ENCODE measurements at places on chromosomes 4 and X.

DNA sequence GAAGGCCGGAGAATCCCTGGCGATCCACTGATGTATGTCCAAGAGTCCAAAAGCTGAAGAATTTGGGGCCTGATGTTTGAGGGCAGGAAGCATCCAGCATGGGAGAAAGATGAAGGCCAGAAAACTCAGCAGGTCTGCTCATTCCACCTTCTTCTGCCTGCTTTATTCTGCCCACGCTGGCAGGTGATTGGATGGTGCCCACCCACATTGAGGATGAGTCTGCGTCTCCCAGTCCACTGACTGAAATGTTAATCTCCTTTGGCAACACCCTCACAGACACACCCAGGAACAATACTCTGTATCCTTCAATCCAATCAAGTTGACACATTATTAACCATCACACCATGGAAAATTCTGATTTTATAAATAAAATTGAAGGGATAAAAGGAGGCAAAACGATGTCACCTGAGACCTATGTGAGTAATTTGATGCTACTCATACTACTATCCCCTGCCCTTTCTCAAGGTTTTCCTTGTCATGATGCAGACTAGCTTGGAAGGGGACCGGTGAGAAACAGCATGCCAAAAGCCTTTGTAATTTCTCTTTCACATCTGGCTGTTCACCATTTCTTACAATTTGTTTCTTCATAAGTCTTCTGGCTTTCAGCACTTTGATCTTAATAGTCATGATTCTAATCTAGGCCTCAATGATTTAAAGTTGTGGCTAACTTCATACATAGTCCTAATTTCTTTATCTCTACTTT is 9.7 kb upstream of the PYURF start:
- DNase-seq, result no peak

DNA sequence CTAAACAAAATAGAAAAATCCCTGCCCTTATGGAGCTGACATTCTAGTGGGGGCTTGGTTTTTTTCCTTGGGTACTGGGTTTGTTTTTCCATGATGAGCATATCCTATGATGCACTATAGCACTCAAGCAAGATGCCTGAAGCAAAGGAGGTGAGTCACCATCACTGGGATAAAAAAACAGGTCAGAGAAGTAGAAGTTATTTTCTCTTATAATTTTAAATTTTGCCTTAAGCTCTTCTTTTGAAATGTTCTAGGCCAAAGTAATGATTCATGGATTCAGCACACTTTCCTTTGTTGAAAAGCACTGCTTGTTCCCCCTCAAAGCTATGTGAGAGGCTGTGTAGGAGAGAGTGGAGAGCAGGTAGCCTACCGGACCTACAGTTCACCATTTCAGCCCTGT is 15.2 kb upstream of the CXCL2 start:
- DNase-seq, result no peak

DNA sequence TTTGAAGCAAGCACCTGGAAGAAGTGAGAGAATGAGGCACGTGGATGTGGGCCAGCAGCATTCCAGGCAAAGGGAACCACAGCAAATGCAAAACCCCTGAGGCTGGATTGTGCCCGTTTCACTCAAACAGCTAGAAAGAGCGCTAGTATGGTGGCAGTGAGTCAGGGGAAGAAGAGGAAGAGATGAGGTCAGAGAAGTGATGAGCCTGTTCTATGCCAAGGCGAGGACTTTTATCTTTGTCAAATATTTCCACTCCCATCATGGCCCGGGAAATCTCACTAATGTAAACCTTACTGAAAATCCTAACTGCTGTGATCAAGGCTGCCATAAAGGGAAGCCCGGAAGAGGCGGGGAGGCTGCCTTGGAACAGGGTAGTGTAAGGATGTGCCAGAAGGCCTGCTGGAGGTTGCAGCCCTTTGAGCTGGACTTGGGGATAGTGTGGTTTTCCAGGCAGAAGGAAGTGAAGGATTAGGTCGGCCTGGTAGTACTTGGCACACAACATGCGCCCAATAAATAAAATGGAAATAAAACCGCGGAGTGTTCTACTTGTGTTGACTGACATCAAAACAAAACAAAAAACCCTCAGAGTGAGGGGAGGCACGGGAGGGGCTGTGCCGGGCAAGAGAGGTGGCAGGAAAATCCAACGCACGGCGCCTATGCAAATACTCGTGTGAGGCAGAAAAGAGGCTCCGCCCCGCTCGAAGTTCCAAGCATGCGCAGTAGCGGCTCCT is 1.2 kb upstream of the CDK16 start:
- DNase-seq, result no peak

DNA sequence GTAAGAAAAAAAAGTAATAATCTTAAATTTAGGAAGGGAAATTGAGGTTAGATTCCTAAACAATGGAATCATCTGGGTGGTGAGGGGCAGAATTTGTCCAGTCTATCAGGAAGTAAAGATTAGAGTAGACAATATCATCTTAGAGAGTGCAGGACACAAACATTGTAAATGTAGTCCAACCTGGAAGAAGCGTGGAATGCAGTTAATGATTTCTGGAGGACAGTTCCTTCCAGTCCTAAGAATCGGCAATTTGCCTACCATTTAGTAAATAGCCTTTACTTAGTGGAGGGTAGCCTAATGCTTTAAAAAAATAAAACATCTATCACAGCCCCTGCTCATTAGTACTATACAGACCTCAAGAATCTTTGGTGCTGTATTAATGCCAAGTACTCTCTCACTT is 147.5 kb upstream of the TTC29 start:
- DNase-seq, result no peak

GRCh38 chr4:86845593-86845992 is 3.6 kb downstream of the SLC10A6 start:
- DNase-seq, result no peak

- no peak for DNase-seq
Measured at GRCh38 chr4:40915318-40916217, 165.8 kb downstream of the NSUN7 start.

DNA sequence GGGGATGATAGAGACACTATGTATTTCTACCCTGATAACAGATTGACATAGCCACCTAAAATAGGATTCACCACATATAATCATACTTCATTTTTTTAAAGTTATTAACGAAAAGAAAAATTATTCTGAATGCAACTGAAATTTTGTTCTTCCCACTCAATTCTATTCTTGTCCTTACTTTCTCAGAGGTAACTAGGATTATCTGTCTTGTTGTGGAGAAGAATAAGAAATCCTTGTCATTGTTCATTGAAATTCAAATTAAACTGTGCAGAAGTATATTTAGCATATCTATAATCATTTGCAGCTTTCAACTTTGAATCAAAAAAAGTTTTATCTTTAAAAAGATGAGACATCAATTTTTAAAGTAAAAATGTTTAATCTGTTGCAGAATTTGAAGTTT is 40.4 kb upstream of the PRR27 start:
- no peak for DNase-seq

DNA sequence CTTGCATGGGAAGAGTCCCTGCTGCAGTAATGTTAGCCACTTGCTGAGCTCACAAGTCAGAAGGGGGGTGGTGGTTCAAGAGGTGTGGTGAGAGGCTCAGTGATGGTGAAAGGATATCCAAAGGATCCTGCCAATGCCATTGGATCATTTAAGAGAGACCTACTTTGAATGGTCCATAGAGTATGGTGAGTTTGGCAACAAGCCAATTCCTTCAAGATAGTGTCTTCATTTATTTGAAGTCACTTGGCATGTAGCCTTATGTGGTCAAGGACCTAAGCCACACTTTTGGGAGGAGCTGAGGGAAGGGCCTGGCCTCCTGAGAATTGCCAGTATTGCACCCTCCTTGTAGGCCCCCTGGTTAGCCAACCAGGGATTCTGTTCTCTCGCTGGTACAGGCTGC is 87.9 kb downstream of the TSPAN7 start:
- DNase-seq, result no peak

- DNase-seq, result no peak
Measured at GRCh38 chr4:108031427-108032083, 41.9 kb downstream of the HADH start.

GRCh38 chr4:36006226-36006625 is 238.1 kb downstream of the ARAP2 start:
- no peak for DNase-seq

DNA sequence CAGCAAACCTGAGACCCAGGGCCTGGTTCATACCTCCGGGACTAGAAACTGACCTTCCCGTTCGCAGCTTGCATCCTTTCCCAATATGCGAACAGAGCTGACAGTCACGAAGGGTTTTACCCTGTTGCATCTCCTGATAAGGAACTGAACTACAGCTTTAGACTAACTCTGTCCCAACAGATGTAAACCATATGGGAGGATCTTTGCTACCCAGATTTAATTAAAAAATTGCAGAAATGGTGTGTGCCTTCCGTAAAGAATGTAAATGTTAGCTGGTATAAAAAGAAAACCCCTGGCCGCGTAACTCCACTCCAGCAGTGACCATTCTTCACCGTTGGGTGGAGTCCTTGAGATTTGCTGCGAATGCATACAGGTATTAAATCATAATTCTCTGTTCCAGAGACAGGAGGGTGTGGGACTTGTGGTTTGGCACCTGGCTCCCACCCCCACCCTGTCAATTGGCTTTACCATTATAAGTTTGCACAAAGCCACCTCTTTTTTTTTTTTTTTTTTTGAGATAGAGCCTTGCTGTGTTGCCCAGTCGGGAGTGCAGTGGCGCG is 40.6 kb upstream of the SORCS2 start:
- no peak for DNase-seq

DNA sequence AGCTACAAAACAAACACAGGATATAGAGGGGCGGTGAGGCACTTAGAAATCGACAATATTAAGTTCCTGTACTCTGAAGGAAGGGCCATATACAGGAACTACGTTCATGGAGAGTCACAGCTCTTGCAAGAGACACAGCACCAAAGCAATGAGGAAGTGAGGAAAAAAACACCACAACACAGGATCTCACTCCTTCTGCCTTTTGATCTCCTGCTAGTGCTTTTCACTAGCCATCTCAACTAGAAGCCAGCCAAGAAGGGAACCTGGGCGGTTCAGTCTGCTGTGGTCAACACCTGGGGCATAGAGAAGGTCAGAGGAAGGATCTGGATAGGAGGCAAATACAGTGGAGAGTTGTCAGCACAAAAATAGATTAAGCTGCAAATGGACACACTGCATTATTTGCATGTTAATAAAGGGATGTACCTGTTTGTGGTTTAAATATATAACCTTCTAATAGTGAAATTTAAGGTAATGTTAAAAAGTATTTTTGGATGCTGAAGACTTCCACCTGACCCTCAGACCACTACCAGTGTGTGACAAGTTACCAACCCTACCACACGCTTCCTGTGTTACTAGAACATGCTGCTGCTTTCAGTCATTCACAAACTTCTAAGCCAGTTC is 104.6 kb downstream of the DTHD1 start:
- DNase-seq, result no peak

DNA sequence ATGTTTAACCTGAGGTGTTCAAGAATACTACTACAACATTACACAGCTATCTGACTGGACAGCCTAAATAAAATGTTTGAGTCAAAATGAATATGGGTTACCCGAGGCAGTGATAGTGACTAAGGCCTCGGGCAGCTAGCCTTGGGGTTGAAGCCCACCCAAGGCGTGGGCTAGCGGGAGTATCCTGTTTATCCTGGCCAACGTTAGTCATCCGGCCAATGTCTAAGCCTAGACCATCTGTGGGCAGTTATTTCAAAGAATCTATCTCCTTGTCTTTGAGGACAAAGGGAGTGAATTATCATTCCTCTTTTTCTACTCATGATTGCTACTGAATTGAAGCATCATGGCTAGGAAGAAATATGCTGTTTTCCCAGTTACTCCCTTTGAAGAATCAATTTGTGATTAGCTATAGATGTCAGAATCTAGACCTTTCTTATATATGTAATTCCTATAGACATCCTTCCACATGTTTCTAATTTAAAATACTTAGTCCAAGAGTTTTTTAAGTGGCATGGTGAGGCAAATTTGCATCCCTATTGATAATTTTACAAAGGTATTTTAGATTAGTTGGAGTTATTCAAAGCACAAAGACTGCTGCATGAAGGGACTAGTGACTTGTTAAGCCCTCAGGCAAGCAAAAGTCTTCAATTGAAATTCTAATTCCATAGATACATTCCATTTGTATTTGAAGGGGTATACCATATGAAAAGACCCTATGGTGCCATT is 6.0 kb upstream of the PDGFC start:
- DNase-seq, result no peak

DNA sequence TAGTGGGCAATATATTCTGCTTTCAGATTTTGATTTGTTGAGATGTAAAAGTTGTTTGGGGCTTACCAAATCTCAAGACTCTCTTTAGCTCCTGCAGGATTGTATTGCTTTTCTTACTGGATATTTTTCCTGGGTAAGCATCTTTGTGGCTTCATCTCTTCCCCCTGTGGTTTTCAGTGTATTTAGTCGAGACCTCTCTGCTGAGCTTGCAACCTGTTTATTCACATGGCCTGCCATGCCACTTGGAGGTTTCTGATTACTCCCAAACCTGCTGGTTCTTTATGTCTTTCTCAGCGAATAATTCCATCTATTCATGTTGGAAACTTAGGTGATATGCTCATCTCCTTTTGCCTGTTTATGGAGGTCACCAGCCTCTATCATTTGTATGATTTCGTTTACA is 10.9 kb downstream of the CCNG2 start:
- DNase-seq, result no peak

DNA sequence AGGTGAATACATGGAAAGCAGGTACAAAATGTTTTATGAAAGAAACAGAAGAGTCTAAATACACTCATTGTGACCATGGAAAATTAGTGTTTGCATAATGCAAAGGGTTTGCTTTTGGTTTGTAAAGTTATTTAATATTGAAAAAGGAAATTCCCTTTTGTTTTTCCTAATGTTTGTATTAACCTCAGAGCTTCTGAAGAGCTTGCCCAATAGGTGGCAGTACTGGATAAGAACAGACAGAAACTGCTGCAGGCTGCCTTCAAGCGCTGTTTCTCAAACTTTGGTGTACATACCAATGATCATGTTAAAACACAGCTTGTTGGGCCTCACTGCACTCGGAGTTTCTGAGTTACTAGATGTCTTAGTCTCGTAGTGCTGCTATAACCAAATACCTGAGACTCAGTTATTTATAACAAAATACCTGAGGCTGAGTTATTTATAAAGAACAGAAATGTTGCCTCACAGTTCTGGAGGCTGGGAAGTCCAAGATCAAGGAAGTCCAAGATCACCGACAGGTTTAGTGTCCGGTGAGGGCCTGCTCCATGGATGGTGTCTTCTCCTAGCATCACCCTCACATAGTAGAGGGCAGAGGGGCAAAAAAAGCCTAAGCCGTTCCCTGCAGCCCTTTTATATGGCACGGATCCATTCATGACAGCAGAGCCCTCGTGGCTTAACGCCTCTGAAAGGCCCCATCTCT is 54.2 kb downstream of the SUPT20HL2 start:
- no peak for DNase-seq

DNA sequence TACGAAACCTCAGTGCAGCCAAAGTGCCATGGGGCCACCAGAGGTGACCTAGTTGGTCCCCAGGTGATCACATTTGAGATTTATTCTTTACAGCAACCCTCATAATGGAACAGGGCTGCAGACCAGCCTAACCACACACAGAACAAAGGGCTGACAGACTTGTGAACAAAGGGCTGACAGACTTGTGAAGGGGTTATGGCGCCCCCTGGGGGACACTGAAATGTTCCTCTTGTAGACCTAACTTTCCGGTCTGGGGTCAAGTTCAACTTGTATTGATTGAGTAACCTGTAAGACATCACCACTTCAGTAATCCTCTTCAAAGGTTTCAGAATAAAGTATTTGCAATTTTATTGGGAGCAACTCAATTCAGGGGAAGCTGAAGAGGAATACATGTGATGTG is 175.9 kb upstream of the RPS6KA3 start:
- peak; percentile 44 for DNase-seq

GRCh38 chr4:101125045-101125942 is 222.0 kb downstream of the PPP3CA start:
- DNase-seq, result no peak

GRCh38 chr4:17103231-17103630 is 204.8 kb upstream of the LDB2 start:
- DNase-seq, result no peak
